ENCODE measurements at places on chromosomes 4 and X.

DNA sequence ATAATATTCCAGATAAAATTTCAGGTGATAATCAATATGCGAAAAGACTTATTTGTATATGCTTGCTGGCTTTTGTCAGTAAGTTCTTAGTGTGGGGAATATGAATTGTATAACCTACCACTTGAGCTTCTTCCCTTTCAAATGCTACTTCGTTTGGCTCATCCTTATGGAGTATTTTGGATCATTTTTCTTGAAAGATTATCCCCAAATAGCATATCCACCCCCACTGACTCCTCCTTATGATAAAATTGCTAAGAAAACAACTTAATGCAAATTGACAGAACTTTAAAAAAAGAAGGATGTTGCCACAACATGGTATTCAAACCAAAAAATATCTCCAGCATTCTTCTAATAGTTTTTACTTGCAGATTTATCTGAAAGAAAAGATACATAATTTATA is 393.3 kb downstream of the PPP3CA start:
- DNase-seq = no peak

DNA sequence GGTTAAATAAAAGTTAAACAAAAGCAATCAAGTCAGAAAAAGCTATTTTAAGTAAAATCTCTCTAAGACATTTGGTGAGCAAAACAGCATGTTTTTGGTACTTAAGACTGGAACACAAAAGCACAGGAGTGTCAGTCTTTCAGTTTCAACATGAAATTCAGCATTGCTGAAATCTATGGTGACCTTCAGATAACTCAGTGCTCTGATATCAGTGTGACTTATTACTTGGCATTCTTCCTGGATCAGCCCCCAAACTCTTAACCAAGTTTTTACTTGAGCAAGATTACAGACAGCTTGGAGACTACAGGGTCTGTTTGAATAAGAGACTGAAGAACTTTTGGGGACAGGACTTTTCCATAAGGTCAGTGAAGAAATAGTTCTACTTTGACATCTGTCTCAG is 437.2 kb downstream of the RAPGEF2 start:
- DNase-seq = no peak

GRCh38 chr4:55768291-55768690 is 51.3 kb upstream of the EXOC1L start:
- DNase-seq = no peak

- DNase-seq = no peak
Measured at GRCh38 chrX:87517571-87518141, at the start of gene KLHL4. TSS of gene KLHL4 (plus strand) at chrX:87517802. CDS start at chrX:87517894, 92 bp downstream.

- no peak for DNase-seq
Measured at GRCh38 chrX:18887825-18888212, 96.1 kb downstream of the PHKA2 start.

- no peak for DNase-seq
Measured at GRCh38 chr4:160091631-160092030, 988.8 kb downstream of the RAPGEF2 start.

GRCh38 chrX:31266203-31267076 is 194.6 kb upstream of the FTHL17 start:
- no peak for DNase-seq

DNA sequence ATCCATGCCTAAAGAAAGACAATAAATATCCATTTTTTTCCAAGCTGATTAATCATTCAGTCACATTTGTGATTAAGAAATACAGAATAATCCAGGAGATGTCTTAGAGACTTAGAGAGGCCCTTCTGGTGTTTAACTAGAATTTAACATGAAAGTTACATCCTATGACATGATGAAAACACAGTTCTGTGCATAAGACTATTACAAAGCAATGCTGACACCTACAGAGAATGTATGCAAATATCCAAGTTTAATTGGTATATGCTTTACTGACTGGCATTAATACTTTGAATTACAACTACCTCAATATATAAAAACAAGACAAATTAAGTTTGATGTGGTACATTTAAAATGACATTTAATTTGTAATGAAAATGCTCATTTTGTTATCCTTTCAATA is 17.8 kb upstream of the TLL1 start:
- no peak for DNase-seq

DNA sequence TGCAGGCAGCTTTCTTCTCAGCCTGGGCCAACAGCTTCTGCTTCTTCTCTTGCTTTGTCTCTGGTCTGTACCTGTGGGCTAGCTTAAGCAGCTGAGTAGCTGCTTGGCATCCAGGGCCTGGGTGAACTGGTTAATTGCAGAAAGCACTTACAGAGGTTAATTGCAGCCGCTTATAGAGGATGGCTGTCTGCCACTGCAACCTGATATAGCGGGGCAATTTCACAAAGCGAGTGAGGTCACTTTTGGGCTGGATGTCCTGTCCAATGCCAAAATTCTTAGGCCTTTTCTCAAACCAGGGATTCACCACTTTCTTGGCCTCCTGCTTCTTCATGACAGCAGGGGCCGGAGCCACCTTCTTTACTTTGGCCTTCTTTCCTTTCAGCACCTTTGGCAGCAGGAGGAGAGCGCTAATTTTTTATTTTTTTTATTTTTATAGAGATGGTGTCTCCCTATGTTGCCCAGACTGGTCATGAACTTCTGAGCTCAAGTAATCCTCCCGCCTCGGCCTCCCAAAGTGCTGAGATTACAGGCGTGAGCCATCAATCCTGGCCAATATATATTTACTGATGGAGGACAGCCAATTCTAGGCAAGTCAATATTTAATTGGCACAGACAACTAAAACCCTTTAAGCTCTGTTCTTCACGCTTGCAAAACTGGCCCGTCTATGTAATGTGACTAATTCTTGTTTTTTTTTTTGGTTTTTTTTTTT is 61.0 kb downstream of the ENOPH1 start:
- DNase-seq = no peak

- DNase-seq = no peak
Measured at GRCh38 chr4:81039351-81039972, 9.0 kb downstream of the BMP3 start.

GRCh38 chr4:10438924-10439323 is 18.3 kb downstream of the ZNF518B start:
- DNase-seq = no peak

- no peak for DNase-seq
Measured at GRCh38 chr4:177403746-177404145, 38.5 kb downstream of the AGA start.

DNA sequence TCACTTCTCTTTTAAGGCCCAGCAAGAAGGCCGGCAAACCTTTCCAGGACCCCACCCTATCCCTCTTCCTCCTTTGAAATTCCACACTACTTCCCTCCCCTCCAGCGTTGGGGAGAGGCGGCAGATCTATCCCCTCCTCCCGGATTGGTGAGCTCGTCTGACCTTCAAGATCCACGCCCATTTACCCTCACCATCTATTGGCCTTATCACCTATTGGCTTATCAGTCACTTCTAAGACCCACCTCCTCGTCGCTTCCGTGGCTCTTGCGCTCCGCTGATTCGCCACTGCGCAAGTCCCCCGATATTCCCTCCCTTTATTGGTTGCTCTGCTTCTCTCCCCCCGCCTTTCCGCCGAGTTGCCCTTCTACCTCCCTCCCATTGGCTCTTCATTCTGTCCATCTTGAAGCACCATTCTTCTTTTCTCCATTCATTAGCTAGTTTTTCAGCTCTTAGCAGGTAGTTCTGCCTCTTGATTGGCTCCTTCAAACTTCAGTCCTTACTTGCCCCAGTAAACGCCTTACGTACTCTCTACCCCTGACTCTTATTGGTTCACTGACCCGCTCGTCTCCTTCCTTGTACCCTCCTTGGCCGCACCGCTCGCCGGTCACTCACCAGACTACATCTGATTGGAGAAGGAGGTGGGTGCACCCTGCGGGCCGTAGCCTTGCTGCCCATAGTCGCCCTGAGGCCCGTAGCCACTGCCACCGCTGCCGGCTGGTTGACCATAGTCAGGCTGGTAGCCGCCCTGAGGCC is 4.8 kb upstream of the PRICKLE3 start:
- DNase-seq = peak; percentile 86

GRCh38 chr4:4580494-4580893 is 38.6 kb upstream of the STX18 start:
- DNase-seq = no peak

GRCh38 chr4:44425614-44426208 is 22.9 kb downstream of the KCTD8 start:
- DNase-seq = no peak

- no peak for DNase-seq
Measured at GRCh38 chr4:83281307-83281706, 3.3 kb downstream of the COQ2 start.

DNA sequence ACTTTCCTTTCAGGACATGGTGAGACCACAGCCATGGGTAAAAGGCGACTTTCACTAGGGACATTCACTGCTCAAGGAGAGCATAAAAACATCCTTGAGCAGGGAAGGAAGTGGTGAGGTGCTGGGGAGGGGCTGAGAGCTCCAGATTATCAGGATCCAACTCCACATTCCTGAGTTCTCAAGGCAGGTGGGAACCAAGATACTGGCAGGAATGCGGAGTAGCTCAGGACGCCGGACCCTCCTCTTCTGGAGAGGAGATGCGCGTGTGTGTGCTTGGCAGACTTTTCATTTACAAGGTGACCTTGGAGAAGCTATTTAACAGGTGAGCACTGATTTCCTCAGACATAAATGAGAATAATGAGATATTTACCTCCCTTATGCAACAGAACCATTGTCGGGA is 41.3 kb upstream of the TXK start:
- DNase-seq = no peak

DNA sequence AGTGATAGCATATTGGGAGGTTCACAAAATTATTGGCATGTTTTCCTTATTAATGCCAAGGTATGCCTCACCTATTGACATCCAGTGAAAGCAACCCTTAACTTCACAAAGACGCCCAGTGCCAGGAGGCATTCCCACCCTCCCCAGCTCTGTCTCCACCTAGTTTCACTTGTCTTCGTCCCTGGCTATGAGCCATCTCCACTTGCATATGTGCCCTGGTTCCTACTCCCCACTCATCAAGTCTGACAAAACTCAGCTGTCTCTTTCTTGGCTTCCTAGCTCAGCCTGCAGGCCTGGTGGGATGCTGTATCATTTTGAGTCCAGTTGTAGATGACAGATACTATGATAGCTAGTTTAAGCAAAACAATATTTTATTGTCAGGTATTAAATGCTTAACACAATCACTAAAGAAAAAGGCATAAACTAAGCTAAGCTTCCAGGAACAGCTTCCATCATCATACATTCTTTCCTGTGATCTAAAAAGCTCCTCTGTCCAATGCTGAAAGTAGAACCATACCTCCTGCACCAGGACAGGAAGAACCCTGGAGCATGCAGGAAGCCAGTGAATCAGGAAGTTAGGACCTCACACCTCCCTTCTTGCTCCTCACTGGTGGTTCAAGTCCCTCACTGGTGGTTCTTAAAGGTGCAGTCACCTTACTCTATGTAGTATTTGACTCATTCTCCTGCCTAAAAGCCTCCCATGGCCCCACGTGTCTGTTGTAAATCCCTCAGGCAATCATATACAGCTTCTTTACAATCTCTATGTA is 410.3 kb upstream of the RASGEF1B start:
- no peak for DNase-seq

DNA sequence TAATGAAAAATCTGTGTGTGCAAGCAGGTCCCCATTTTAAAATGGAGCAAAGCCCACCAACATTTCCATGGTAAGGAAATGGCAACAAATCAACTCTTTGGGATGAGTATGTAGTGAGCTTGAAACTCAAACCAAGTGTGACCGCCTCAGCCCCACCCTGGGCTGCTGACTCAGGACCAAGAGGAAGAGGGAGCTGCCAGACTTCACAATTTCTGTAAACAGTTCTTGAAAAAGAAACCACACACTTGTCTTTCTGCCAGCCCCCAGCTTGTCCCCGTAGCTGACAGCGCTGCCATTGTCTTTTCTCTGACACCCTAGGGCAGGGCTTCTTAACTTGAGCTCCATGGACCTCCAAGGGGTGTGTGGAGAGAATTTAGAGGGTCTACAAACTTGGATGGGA is 10.3 kb downstream of the RTL5 start:
- peak; percentile 57 for DNase-seq

DNA sequence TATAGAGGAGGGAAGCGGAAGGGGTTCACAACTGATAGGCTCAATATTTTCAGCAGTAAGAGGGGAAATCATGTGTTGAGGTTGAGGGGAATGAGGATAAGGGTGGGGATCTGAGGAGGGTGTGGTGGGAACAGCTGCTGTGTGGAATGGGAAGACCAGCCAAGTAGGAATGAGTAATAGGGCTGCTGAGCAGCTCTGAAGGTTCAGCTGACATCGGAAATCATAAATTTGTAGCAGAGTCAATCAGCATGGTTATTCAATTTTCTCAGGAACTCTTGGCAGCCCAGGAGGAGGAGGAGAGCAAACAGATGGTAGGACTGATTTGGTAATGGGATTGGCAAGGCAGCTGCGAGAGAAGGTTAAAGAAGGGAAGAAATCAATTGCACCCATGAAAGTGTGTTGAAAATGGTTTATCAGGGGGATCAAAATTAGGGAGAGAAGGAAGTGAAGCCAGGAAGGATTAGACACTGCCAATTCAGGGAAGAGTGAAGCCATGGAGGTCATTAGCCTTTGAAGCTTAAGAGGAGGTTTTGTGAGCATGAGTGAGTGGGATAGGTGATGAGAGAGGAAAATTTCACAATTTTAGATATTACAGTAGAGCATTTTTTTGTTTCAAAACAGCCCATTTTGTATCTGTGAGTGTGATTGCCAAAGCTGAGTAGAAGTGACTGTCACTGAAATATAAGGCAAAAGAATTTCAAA is 82.6 kb downstream of the PCDH7 start:
- DNase-seq = no peak

- no peak for DNase-seq
Measured at GRCh38 chr4:141788169-141788915, 152.0 kb downstream of the IL15 start.

- no peak for DNase-seq
Measured at GRCh38 chrX:39577206-39577984, 520.4 kb downstream of the BCOR start.

GRCh38 chrX:31392513-31392912 is 320.7 kb upstream of the FTHL17 start:
- DNase-seq = no peak

DNA sequence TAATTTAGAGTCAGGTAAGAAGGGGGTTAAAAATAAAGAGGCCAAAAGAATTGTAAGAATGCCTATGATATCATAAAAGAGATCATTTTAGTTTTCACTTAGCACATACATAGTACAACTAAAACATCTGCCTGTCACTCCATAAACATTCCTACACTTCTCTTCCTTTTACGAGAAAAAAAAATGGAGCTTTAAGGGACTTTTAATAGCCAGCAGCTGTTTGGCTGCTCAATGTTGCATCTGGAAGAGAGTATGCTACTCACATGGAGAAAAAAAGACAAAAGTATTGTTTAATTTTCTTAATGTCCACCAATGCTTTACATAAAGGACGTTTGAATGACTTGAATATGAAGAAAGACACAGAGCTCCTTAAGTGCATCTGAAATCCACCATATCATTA is 48.7 kb upstream of the TNIP3 start:
- DNase-seq = no peak

DNA sequence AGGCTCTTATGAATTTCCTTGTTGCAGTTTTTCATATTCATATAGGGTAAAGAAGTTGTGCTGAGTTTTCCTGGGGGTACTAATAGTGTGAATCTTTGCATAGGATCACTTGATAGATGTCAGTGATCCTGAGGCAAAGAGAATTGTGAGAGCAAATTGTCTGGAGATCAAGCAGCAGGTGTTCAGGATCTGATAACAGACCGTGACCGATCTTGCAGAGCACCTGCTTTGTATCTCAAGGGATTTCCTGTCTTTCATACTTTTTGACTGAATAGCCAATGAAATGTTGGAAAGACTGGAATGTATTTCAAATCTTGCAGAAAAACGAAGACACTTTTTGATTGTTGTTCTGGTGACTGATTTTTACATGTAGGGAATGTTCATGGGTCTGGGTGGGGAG is 914.5 kb downstream of the STIM2 start:
- no peak for DNase-seq

GRCh38 chr4:38523524-38524448 is 140.2 kb upstream of the KLF3 start:
- peak; percentile 69 for DNase-seq

All from CD4-positive, alpha-beta memory T cell (primary cell).